GM18507 (cell line): ENCODE measurements at places on chromosomes 13 and 19.
A peak's percentile ranks its signal among the peaks of the same experiment; 100 is the strongest.

DNA sequence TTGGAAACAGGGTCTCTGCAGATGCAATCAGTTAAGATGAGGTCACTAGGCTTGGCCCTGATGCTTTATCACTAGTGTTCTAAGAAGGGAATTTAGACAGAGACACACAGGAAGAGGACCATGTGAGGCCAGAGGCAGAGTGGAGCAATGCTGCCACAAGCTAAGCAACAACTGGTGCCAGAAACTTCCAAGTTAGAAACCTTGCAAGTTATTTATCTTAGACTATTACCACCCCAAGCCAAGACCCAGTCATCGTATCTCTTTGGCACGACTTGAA lies 81.1 kb downstream of the DOCK9 start:
- no peak for DNase-seq

DNA sequence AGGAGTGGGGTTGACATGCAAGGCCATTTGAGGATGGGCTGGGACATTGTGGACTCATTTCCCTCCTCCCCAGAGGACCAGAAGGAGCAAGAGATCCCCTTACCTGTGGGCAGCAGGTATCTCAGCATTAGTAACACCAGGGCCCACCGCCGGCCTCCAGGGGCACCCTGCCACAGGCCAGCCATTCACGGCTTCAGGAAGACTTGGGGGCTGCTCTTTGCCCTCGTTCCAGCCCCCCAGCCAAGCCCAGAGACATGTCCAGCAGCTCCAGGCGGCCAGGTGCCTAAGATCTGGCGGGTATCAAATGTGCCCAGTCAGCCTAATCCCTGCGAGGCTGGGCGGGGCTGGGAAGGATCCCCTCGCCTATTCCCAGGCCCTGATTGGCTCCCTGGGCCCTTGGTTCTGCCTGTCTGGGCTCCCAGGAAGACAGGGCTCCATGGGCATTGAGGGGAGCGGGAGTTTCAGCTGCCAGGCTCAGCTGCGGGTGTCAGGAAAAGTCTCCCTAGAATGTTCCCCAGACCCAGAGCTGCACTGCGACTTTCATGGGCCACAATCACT lies 21.3 kb upstream of the OR1M1 start:
- DNase-seq = no peak

DNA sequence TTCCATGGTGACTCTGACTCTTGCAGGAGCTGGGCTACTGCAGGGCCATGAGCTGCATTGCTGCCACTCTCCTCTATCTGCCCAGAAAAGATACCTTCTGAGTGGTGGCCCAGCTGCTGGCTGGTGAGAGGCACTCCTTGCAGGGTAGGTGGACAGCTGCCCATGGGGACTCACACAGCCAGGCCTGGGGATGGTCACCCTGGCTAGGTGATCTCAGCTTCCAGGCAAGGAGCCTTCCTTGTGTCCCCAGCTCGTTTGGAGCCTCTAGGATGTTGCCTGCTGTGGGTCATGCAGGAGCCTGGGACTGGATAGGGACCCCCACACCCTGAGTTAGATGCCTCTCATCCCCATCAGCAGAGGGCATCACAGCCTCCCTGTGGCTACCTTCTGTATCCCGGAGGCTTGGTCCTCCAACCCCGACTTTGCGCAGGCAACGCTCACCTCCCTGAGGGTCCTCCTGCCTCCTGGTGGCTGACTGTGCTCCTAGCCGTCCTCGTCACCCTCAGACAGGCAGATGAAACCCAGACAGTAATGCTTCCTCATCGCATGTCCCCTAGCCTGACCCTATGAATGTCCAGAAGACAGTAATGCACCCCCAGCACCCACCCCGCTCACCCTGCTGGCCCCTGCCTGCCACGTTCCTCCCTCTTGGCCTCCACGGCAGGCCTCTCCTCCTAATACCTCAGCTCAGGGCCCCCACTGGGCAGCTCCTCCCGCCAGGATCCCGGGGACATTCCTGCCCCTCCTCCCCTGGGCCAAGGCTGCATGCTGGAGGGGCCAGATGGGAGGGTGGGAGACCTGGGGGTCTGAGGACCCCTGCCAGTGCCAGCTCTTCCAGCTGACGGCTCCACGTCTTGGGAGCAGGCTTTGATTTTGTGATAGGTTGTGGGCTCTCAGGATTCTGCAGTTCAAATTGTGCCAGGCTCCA lies 13.6 kb upstream of the ZNF14 start:
- no peak for DNase-seq

DNA sequence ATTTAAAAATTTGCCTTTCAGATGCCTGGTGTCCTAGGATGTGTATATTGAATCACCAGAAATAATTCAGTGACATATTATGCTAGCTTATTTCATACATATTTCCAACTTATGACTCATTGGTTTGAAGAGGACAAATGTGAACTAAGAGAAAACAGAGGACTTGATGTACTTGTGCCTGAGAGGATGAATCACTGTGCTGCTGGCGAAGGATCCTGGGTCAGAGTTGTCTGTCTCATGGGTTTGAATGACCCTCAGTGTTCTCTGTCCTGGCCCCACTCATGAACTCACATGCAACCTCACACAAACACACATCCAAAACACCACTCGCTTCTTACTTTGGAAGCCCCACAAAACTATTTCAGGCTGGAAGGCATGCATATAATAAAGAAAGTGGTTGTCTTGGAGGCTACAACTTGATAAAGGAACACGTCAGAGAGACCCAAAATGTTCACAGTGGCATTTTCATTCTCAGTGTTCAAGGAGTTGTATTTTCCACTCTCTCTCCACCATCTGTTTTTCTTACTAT lies 129.0 kb upstream of the SPRY2 start:
- no peak for DNase-seq

DNA sequence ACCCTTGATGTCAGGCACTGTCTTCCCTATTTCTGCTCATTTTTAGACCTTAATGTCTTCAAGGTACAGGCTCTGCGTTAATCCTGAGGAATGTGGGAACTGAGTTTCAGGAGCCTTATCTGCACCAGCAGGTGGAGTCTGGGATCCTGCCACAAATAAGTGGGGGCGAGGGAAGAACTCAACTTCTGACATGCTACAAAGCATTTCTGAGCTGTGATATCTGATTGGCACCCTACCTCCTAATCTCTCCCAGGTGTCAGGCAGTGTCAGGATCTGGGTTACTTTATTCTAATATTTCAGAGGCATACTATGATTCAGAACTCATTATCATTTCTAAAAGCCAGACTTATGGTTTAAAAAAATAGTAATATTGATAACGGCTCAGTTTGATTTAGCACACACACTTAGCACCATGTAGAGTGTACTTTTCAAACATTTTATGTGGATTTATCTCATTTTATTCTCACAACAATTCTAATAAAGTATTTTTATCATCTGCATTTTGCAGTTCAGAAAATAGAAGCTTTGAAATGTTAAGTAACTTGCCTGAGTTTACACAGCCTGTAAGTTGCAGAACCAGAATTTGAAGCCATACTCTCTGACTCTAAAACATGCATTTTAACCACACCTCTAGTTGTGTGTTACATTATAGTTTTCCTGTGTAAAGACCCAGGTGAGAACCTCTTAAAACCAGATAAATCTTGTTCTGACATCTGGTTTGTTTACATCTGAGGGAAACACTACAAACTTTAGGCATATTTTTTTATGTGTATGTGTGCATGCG lies 358.6 kb downstream of the TDRD3 start:
- no peak for DNase-seq

- peak; percentile 87 for DNase-seq
Observed at GRCh38 chr19:51338563-51339312, 3.2 kb downstream of the VSIG10L start.

DNA sequence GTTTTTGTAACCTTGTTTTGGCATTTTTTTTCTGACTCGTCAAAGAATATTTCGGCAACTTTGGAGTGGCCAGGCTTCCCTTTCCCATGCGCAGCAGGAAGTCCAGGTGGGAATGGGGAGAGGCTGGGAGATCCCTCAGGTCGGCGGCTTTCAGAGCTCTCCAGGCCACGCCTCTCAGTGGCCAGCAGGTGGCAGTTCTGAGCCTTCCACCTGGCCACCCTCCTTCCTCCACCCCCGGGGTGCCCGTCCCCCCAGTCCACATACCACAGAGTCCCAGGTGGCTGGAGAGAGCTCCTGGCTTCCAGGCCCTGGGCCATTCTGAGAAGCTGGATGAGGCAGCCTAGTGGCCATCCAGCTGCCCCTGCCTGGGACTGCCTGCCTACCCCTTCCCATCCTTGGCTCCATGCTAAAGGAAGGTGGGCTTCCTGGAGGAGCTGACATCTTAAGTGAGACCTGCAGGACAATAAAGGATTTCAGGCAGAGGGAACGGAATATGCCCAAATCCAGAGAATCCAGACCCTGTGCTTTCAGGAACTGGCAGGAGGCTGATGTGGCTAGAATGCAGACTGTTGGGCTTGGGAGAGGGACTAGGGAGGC lies 46.3 kb downstream of the CCNE1 start:
- no peak for DNase-seq
